Neural progenitor cell (in vitro differentiated cells): ENCODE measurements at places on chromosomes 11 and 22.
A peak's percentile ranks its signal among the peaks of the same experiment; 100 is the strongest.

DNA sequence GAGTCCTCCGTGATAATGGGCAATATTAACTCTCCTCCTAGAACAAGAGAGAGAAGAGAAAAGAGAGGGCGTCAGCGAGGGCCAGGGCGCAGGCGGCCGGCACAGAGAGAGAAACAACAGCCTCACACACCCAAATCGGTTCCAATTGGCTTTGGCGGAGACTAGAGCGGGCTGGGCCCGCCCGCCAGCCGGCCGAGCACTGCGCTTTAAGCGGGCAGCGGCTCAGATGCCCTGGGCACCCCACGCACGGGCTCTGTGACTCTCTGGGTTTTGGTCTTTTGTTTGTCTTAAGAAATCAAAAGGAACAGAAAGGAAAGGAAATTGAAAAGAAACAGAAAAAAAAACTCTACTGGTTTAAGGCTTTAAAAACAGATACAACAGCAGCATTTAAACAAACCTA lies 17.0 kb downstream of the SLC22A12 start:
- peak; percentile 56 for DNase-seq

DNA sequence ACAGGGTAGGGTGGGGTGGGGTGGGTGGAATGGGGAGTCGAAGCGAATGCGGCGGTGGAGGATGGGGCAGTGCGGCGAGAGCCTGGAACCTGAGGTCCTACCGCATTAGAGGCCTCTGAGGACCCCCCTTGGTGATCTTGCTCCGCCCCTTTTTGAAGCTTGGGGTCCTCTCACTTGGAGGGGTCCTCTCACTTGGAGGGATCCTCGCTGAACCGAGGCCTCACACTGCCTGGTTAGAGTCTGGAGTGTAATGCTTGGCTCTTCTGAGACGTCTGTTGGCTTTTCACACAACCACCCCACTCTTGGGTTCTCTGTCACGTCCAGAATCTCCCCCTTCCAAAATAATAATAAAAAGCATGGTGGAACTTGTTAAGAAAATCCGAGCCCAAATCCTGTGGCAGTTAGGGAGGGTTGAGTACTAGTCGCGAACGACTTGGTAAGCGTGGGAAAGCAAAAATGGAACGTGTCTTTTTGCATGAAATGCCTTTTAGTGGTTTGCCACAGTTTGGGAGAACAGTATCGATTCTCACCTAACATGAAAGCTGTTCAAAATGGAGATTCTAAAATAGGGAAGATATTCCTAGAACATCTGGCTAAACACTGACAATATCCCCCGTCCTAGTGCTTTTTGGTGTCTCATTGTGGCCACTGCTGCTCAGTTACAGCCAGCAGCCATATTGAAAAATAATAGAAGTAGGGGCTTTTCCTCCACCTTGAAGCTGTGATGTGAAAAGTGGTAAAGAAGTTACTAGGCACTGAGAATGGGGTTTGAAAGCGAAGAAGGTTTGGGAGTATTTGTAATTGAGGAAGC lies 822 bp downstream of the RBX1 start:
- no peak for DNase-seq

DNA sequence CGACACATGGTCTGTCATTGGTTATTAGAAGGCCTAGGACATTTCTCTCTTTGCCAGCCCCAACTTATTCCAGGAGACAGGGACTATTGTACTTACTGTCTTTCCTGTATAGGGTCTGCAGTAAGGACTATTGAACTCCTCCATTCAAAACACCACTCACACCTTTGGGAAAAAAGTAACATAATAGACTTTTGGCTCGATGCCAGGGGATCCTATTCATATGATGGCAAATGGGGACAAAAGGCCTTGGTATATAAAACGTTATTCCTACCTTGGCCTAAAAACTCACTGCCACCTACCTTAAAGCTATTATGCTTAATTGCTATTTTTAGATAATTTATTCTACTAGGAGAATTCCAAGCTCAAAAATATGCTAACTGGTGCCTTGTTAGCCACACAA lies 6.3 kb upstream of the NDUFC2 start:
- no peak for DNase-seq

- no peak for DNase-seq
These were observed 266.7 kb downstream of the TMEM135 start for GRCh38 chr11:87304412-87304811.

DNA sequence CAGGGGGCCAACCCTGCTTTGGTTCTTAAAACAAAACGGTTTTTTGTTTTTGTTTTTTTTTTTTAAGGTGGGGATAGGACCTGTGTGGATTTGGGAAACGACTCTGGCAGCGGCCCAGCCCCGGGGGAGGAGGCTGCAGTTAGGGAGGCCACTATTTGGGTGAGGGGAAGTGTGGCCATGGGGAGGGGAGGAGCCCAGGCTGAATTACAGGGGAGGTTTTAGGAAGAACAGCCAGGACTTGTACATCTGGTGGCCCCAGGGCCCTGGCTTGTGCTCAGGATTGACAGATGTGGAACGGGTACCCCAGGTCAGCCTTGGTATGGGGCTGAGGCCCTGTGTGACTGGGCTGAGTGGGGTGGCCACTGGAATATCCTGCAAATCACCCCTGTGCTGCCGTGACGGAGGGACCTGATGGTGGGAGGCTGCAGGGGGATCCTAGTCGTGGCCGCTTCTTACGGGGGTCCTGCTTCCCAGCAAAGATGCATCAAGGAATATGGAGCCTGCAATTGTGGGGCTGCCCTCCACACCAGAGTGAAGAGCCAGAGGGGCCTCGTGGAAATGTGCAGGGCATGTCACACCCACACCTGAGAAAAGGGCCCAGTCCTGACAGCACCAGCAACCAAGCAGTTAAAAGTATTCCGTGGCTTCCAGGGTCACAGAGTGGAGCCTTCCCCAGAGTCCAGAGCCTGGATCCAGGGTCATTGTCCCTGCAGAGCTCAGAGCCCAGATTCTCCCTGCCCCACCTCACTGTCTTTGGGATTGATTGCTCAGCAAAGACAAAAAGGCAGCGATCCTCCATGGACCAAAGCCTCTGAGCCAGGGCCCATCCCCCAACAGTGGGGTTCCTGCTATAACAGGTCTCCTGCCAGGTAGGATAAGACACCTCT lies 55.2 kb upstream of the WNT7B start:
- DNase-seq = no peak

DNA sequence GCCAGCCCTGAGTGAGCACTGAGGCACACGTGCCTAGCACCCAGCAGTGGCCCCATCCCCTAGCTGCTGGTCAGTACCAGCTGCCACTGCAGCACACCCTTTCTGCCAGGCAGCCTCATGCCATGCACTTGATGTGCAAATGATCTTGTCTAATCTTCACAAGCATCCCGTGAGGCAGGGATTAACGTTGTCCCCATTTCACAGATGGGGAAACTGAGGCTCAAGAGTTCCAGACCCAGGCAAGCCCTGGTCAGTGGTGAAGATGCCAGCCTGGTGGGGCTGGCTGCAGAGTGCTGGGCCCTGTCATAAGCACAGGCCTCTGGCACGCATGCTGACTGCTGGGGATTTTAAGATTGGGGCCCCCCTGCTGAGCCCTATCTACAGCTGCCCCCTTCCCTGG lies 8.4 kb upstream of the CDKN1C start:
- no peak for DNase-seq

DNA sequence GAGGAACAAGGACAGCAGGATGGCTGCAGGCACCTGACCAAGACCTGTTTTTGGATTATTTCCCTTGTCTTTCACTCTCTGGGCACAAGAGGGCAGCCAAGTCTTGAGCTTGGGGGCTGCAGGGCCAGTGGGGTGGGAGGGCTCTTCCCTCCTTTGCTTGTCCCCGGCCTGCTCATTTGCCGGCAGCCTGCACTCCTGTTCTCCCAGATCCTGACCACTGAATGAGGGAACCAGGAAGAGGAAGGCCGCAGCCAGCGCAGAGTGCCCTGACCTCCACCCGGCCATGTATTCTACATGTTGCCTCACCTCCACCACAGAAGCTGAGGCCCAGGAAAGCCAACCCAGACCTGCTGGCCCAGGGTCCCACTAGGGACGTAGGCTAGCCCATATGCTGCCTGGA lies 15.5 kb upstream of the NNMT start:
- peak; percentile 88 for DNase-seq

DNA sequence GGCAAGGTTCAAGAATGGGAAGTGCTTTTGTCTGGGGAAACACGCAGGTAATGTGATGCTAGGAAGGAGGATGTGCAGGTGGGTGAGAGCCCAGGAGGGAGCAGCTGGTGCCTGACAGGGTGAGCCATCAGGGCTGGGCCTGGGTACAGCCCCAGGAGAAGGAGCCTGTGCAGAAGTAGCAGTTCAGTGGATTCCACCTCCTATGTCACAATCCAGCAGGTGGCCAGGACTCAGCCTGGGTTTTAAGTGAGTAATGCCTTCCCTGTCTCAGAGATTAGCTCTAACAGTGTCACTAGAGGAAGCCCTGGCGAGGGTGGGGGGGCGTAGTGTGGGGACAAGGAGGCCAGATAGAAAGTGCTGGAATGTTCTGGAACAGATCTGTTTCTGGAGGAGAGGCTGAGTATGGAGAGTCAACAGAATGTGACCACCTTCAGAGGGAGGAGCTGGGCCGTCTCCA lies 8.1 kb downstream of the RIC8A start:
- no peak for DNase-seq

DNA sequence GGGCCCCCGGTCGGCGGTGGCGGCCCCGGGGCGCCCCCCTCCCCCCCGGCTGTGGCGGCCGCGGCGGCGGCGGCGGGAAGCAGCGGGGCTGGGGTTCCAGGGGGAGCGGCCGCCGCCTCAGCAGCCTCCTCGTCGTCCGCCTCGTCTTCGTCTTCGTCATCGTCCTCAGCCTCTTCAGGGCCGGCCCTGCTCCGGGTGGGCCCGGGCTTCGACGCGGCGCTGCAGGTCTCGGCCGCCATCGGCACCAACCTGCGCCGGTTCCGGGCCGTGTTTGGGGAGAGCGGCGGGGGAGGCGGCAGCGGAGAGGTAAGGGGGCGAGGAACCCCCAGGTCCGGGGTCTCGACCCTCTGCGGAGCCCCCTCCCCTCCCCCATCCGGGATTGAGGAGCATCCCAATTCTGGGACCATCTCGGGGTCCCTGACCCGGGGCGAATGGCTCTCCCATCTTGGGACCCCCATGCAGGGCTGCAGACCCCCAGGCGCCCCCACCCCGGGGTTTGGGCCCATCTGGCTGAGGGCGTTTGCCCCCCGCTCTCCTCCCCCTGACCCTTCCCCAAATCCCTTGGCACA lies 431 bp downstream of the KMT2A start:
- DNase-seq = no peak

DNA sequence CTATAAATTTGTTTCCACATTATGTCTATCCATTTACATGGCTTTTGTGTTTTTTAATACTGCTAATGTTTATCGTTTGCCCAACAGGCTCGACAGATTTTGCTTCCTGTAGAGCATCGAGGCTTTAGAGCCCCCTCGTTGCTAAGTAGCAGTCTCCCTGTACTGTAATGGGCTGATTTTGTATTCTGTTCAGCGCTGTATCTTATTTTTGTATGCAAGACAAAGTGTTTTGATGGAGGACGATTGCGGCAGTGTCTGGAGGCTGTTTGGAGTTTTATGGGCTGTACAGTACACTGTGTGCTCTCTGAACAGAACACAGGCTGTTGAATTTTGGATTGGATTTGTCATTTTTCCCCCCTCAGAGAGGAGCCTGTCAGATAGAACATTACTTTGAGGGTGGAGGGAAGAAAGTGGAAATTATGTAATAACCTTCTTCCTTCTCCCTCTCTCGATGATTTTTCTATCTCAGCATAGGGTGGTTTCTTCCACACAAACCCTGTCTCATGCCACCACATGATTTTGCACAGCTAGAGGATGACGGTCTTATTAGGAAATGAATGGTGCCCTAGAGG lies 104.4 kb downstream of the ZBTB16 start:
- DNase-seq = no peak

GRCh38 chr22:29615705-29616327 lies 12.4 kb downstream of the NF2 start:
- DNase-seq = no peak

- no peak for DNase-seq
These were observed at the start of gene C11orf68 for GRCh38 chr11:65918211-65919140. TSS of gene C11orf68 (minus strand) at chr11:65919062. CDS start at chr11:65919031, 31 bp downstream.

DNA sequence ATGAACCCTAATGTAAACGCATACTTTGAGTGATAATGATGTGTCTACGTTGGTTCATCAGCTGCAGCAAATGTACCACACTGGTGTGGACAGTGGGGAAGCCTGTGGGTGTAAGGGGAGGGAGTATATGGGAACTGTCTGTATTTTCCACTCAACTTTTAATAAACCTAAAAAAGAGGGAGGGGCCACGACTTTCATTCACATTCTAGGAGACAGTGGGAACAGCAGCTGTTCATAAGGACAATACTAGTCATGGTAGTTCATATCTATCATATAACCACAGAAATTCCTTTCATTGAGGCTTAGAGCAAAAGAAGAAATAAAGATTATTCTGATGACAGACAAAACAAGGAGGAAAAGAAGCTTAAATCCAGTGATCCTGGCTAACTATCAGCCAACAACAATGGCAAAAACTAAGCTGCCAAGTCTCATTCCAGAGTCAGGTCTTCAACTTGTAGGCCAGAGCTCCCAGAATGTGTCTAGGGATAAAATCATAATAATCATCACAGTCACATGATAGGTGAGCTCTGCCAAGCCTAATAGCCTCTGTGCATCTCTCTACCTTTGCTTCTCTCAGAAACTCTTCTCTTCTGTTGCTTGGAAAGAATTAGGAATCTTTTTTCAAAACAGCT lies 59.4 kb upstream of the CHRM4 start:
- DNase-seq = no peak

GRCh38 chr11:75077316-75077715 lies 19.4 kb downstream of the OR2AT4 start:
- no peak for DNase-seq

DNA sequence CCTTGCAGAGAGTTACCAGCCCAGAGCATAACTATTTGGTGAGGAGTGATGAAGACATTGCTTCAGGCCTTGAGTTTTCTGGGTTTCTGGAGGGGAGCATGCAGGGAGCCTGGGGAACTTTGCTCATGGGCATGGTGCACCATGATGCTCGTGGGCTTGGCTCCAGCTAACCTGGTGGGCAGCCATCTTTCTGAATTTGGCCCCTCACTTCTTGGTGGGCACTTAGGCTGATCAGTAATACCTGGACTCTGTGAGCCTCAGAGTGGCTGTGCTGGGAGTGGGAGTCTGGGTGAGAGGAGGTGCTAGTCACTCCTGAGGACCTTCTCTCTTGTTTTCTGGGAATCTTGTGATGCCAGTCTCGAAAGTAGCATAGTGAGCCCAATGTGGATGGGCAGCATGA lies 30.6 kb downstream of the AMPD3 start:
- no peak for DNase-seq

DNA sequence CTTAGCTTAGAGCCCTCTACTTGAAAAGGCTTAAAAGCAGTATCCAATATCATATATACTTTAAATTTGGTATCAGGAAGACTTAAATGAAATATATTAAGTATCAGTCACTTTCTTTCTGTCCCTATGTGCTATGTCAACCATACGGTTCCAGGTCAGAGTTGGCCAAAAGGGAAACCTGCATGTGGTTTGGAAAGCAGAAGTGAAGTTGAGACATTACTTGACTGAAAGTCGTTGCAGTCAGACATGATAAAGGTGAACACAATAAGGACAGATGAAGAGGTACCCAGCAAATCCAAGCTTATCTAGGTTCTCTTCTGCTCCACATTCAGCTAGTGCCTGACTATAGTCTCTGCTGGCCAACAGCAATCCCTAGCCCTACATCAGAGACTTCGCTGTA lies 336.8 kb downstream of the KCNA4 start:
- DNase-seq = no peak

- no peak for DNase-seq
These were observed 8.0 kb downstream of the MN1 start for GRCh38 chr22:27793576-27793975.
